ENCODE measurements at places on chromosomes 11 and 22. TPM values are rescaled to one million over a fixed set of nuclear protein-coding genes. Genes with fewer than 3 reads are reported as not detected.

Gene RIC3
- total RNA-seq: not detected

Gene CELSR1
- 4.3 TPM for total RNA-seq

Gene SLC25A45
- total RNA-seq: 0.41 TPM

Gene TMEM121B
- total RNA-seq: 0.09 TPM

Gene C11orf97
- total RNA-seq: not detected
